ENCODE measurements at places on chromosomes 2 and 18. TPM values are rescaled to one million over a fixed set of nuclear protein-coding genes. Genes with fewer than 3 reads are reported as not detected.

Gene GREB1L
- total RNA-seq: 2.2 TPM

Gene MYL12A
- total RNA-seq: 230 TPM

Gene EN1
- total RNA-seq: 2.2 TPM

Gene CENPO
- 35.5 TPM for total RNA-seq

Gene LTBP1
- total RNA-seq: 1.2 TPM

Gene SAG
- not detected for total RNA-seq

Gene ONECUT2
- 0.15 TPM for total RNA-seq

Gene SLC4A5
- total RNA-seq: 0.16 TPM

Gene DPYSL5
- total RNA-seq: 3.0 TPM

Gene TOGARAM2
- total RNA-seq: not detected

Gene SLC9A2
- total RNA-seq: not detected

Gene ANKRD53
- total RNA-seq: 0.05 TPM

Gene CHRNG
- total RNA-seq: not detected
